ENCODE measurements at places on chromosomes 13 and 19.

DNA sequence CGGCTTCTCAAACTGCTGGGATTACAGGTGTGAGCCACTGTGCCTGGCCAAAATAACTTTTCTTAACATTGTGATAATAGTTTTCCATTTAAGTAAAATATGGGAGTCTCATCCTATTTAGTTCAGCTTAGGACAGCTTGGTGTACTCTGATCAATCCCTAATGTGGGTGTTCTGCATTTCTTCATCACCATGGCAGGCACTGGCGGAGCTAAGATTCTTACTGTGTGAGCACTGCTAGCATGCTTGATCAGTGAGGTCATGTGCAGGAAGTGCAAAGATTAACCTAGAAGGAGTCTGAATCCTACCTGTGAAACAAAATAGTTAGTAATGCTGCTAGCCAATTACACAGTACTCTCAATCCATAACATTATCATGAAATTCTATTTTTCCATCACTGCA, 1684.2 kb upstream of the SLC10A2 start:
- DNase-seq = no peak

DNA sequence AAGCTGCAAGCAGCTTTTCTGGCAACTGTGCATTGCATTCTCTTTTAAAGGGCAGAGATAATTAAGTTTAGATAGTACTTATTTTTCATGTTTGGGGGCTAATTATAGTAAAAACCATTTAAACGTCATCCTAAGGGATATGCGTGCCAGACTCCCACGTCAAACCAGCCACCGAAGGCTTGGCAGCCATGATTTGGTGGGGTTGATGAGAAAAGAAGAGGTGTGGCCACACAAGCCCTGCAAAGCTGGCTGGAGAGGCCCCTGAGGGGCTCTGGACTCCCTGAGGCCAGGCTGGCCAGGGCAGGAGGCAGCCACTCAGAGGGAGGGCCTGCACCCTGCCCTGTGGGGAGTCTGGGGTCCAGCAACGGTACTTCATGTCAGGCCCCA, 17.5 kb downstream of the PEPD start:
- no peak for DNase-seq

GRCh38 chr19:17090583-17090982, 15.0 kb downstream of the MYO9B start:
- no peak for DNase-seq

DNA sequence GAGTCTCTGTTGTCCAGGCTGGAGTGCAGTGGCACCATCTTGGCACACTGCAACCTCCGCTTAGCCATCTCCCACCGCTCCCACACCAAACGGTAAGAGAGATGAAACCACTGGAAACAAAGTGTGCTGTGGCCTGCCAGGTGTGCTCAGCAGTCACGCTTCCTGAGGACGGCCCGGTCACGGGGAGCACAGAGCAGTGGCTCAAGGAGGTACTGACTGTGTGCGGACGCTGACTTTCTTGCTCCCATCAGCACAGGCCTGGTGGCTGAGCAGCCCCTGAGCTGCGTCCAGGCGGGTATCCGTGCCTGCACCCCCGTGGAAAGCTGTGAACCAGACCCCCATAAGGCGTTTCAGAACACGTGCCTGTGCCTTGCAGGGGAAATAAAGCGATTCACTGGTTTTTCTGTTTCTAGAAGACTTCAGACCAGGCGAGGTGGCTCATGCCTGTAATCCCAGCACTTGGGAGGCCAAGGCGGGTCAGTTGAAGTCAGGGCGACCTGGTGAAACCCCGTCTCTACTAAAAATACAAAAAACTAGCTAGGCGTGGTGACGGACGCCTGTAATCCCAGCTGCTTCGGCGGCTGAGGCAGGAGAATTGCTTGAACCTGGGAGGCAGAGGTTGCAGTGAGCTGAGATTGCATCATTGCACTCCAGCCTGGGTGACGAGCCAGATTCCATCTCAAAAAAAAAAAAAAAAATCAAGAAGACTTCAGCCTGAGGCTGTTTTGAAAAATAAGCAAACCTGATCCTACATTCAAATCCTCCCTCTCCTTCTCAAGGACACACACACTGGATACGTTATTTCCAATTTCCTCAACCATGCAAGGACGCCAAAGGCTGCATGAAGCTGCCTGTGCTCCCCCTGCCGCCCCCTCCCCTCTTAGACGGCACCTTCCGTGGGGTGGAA, 25.5 kb downstream of the ADPRHL1 start:
- no peak for DNase-seq

GRCh38 chr13:113864273-113864890, 506 bp upstream of the GAS6 start:
- no peak for DNase-seq
